Umbilical cord (tissue), 2 donors: ENCODE measurements at places on chromosomes 1 and 21. TPM values are rescaled to one million over a fixed set of nuclear protein-coding genes. Genes with fewer than 3 reads are reported as not detected.

The C1orf35 gene
- 10.4 TPM for total RNA-seq

The GCSAML gene
- total RNA-seq: 0.48 TPM

The C1QA gene
- 122 TPM for total RNA-seq

The CCDC30 gene
- 7.5 TPM for total RNA-seq

The ETNK2 gene
- total RNA-seq: 7.2 TPM

The KRTAP12-2 gene
- total RNA-seq: not detected

The IL12RB2 gene
- 9.4 TPM for total RNA-seq

The G0S2 gene
- total RNA-seq: 11.1 TPM

The LCE6A gene
- not detected for total RNA-seq

The BGLAP gene
- total RNA-seq: not detected

The KRTAP19-1 gene
- total RNA-seq: not detected

The NFIA gene
- 23.6 TPM for total RNA-seq

The AGT gene
- not detected for total RNA-seq

The CAPN2 gene
- 151 TPM for total RNA-seq

The KRTAP13-2 gene
- 1.2 TPM for total RNA-seq

The HHIPL2 gene
- not detected for total RNA-seq

The CLDN17 gene
- not detected for total RNA-seq

The FCAMR gene
- total RNA-seq: 2.2 TPM

The RGS13 gene
- 5.5 TPM for total RNA-seq

The CA6 gene
- total RNA-seq: not detected

The OR2T2 gene
- not detected for total RNA-seq

The SWT1 gene
- total RNA-seq: 22.9 TPM

The PRRX1 gene
- 7.9 TPM for total RNA-seq

The KLF17 gene
- total RNA-seq: 5.5 TPM

The FCGR3A gene
- total RNA-seq: 26.2 TPM

The WNT2B gene
- total RNA-seq: 4.8 TPM

The ESPN gene
- total RNA-seq: 0.24 TPM

The TMOD4 gene
- not detected for total RNA-seq

The CADM3 gene
- total RNA-seq: 16.1 TPM

The PTGER3 gene
- total RNA-seq: 15.6 TPM

The LENEP gene
- not detected for total RNA-seq

The AKT3 gene
- 64.0 TPM for total RNA-seq

The OR2T11 gene
- total RNA-seq: 0.48 TPM

The INSRR gene
- not detected for total RNA-seq

The PHC2 gene
- total RNA-seq: 56.6 TPM

The CFHR1 gene
- 5.5 TPM for total RNA-seq

The COL8A2 gene
- 110 TPM for total RNA-seq

The SLX9 gene
- total RNA-seq: 32.0 TPM

The ITLN2 gene
- total RNA-seq: not detected

The OR10Z1 gene
- 3.6 TPM for total RNA-seq
